Activated CD4-positive, alpha-beta T cell treated with anti-CD3 and anti-CD28 coated beads, Interleukin-2, amount 10 ng/mL, durations not matched to agents 7 days and 5 days (primary cell): ENCODE measurements at places on chromosomes 7 and 10. TPM values are rescaled to one million over a fixed set of nuclear protein-coding genes. Genes with fewer than 3 reads are reported as not detected.

GRCh38 chr7:11297126-11297625, 323.5 kb downstream of the PHF14 start:
- H3K36me3 ChIP-seq: no peaks in the 10 kb centered on the region
- no peaks in the 10 kb centered on the region for H3K27me3 ChIP-seq
- H3K27ac ChIP-seq: no peak overlapping the region

GRCh38 chr7:3696113-3696512, 395.1 kb downstream of the SDK1 start:
- no peaks in the 10 kb centered on the region for H3K36me3 ChIP-seq
- no peak for DNase-seq

- no peak for DNase-seq
- no peak overlapping the region for H3K27ac ChIP-seq
- H3K4me3 ChIP-seq: no peak overlapping the region
- no peaks in the 10 kb centered on the region for H3K27me3 ChIP-seq
- no peaks in the 10 kb centered on the region for H3K4me1 ChIP-seq
These were observed 78.9 kb downstream of the MICALL2 start for GRCh38 chr7:1380231-1380815.

DNA sequence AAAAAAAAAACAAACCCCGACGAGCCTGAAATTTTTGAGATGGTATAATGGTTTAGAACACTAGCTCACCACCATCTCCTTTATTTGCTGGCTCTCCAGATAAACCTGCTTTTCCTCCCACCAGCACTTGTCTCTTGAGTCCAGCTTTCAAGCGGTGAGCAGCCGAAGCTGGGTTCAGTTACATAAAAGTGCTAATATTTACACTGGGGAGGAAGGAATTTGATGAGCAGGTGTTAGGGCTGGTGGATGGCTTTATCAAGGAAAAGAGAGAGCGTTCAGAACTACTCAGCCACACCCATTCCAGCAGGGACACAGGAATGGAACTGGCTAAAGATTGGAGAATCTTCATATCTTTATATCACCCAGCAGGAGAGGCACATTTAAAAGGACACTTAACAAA, 6.6 kb upstream of the CALML3 start:
- no peak overlapping the region for H3K27ac ChIP-seq
- H3K4me1 ChIP-seq: peaks cover 4% of the 10 kb centered on the region
- no peak for DNase-seq
- H3K4me3 ChIP-seq: no peak overlapping the region
- no peaks in the 10 kb centered on the region for H3K36me3 ChIP-seq

Gene NEUROD6
- not detected for total RNA-seq

Gene WNT8B
- total RNA-seq: 0.10 TPM

Gene LLCFC1
- not detected for total RNA-seq
